Fibroblast of skin of abdomen (primary cell): ENCODE measurements at places on chromosomes 3 and 15.

- no peak for DNase-seq
Measured at GRCh38 chr3:61887206-61887605, 325.8 kb downstream of the PTPRG start.

- DNase-seq = peak; percentile 0
Measured at GRCh38 chr3:140316868-140317400, 360.9 kb upstream of the TRIM42 start.

- DNase-seq = peak; percentile 21
Measured at GRCh38 chr3:162217647-162218046, 721.0 kb downstream of the OTOL1 start.

- peak; percentile 82 for DNase-seq
Measured at GRCh38 chr3:49351521-49352011, 6.6 kb downstream of the GPX1 start.

- DNase-seq = no peak
Measured at GRCh38 chr15:64560998-64561397, 100.6 kb downstream of the ZNF609 start.

GRCh38 chr3:184450547-184450946 lies 70.7 kb downstream of the CHRD start:
- no peak for DNase-seq

DNA sequence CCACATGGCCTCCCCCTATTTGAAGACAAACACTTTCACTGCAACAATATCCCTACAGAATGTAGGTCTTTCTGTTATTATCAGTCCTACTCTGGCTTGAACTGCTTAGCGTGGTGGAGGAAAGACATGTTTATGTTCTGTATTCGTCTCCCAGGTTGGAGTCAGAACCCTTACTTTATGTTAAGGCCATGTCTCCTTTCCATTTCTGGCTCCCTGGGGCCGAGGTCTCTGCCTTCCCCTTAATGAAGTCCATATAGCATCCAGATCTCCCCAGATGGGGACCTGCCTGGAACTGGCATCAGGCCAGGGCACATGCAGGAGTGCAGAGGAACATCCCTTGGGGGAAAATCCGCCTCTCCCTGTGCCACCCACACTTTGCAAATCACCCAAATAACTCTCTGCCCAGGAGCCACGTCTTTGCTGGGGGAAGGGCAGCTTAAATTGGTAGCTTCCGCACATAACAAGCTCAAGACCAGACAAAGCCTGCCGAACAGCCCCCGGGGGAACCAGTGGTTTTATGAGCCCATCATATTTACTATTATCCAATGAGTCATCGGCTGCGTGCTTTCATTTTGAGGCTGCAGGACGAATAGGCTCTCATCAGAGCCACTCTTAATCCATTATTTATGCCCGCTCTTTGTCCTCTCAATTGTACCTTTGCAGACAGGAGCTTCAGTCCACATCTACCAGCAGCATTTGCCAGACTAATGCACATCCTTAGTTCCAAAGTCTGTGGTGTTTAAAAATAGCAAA lies 237.0 kb downstream of the UACA start:
- DNase-seq = peak; percentile 88

GRCh38 chr3:71924721-71925120 lies 139.8 kb upstream of the PROK2 start:
- no peak for DNase-seq

DNA sequence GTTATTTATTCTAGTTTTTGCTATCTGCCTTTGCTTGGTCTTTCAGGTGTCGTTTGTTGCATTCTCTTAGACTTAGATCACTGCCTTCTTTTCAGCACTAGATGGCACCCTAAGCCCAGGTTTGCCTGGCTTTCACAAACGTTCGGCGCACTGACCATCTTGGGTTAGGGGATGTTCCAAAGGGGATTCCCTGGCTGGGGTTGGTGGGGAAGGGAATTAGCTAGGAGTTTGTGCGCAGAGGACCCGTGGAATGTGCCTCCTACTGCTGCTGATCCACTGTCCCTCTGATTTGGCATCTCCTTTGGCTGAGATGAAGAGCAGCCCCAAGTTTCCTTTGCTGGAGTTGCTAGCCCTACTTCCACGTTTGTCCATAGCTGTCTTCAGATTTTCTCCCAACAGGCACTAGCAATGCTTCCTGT lies 33.9 kb downstream of the PFN2 start:
- DNase-seq = peak; percentile 67

- DNase-seq = no peak
Measured at GRCh38 chr15:85870216-85871014, 75.7 kb upstream of the KLHL25 start.

DNA sequence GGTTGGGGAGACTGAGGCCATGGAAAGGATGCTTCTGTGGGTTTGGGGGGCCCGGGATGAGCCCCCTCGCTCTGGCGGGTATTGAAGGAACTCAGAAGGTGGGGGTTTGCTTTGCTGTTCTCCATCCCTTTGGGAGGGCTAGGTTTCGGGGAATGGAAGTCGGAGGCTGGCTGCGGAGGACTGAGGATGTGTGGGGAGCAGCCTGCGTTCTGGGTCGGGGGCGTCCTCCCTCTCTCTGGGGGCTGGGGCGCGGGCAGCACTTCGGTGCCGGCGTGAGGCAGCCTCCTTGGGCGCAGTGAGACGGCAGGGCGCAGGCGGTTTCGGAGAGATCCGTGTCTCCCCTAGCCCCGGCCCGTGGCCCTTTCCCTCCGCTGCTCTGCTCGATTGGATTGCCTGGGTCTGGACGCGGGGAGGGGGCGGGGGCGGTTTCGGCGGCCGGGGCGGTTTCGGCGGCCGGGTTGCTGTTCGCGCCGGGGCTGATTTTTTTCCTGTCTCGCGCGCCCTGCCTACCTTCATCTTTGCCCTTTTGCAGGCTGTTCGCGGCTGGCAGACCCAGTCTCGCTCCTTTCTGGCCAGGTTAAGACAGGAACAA lies 1.4 kb downstream of the PTPRG start:
- peak; percentile 41 for DNase-seq

- no peak for DNase-seq
Measured at GRCh38 chr3:189677667-189678066, 46.5 kb downstream of the TP63 start.

- no peak for DNase-seq
Measured at GRCh38 chr15:80822256-80822655, 43.1 kb downstream of the CEMIP start.
